Dermis microvascular lymphatic vessel endothelial cell (primary cell): ENCODE measurements at places on chromosomes 7 and 10. TPM values are rescaled to one million over a fixed set of nuclear protein-coding genes. Genes with fewer than 3 reads are reported as not detected.

- DNase-seq = no peak
These were observed 1.4 kb downstream of the TMEM243 start for GRCh38 chr7:87217983-87218653.

Gene SEC61G
- 137 and 180 TPM in 2 replicates for total RNA-seq

- DNase-seq = peak; percentile 54
These were observed 19.7 kb downstream of the TRDMT1 start for GRCh38 chr10:17181751-17182150.

Gene SPDYE8
- total RNA-seq = not detected in 2 replicates

GRCh38 chr7:122724366-122724765 is 21.6 kb upstream of the RNF148 start:
- DNase-seq = no peak

DNA sequence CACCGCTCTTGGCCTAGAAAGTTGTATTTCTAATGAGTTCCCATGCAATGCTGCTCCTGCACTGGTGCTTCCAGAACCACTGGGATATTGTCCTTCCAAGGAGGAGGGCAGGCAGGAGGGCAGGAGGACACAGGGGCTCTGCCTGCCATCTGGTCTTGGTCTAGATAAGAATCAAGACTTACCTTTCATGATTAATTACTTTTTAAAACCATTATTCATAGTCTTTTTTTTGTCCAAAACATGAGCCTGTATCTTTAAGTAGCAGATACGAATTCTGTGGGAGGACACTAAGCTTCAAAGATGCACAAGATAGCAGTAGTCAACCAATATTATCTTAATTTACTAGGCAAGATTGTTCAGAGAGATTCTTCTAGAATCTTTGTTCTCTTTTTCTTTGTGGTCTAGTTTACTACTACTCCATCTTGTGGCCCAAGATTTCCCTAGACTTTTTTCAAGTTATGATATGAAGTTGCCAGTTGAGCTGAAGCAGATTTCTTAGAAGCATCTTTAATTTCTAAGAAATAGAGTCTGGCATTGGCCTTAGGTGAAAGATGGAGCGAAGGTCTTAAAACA is 57.6 kb downstream of the RBM33 start:
- DNase-seq = peak; percentile 7

- peak; percentile 18 for DNase-seq
These were observed 25.6 kb downstream of the TMEM196 start for GRCh38 chr7:19747740-19748339.

Gene OTUD1
- total RNA-seq = 4.7 and 8.5 TPM in 2 replicates
